ENCODE measurements at places on chromosomes 3 and 15. TPM values are rescaled to one million over a fixed set of nuclear protein-coding genes. Genes with fewer than 3 reads are reported as not detected.

DNA sequence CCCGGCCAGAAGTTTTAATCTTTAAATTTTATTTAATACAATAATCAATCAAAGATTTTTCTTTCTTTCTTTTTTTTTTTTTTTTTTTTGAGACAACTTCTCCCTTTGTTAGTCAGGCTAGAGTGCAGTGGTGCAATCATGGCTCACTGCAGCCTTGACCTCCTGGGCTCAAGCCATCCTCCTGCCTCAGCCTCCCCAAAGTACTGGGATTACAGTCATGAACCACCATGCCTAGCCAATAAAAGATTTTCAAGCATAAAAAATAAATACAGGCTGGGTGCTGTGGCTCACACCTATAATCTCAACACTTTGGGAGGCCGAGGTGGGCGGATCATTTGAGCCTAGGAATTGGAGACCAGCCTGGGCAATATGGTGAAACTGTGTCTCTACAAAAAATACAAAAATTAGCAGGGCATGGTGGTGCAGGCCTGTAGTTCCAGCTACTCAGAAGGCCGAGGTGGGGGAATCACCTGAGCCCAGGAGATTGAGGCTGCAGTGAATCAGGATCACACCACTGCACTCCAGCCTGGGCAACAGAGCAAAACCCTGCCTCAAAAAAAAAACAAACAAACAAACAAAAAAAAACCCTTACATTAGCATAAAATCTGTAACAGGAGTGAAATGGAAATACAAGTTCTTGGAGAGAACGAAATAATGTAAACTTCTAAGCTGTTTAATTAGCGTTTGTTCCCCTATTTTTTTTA, 29.1 kb upstream of the SRP14 start:
- DNase-seq = no peak

DNA sequence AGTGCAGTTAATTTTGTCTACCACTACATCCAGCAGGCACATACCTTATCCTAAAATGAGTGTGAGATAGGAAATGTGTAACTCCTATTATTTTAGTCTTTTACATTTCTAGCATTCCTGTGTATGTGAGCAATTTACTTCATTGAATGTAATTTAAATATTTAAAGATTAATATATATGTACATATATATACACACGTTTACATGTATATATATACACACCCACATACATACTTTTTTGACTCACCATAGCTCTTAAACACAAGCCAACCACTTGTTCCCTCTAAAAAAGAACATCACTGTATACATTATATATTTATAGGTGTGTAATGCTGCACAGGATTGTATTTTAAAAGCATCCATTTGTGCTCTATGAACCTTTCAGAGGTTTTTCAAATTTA, 425.6 kb upstream of the NECTIN3 start:
- no peak for DNase-seq

KLF15 gene
- 3.2 TPM for total RNA-seq

GOLGA8H gene
- total RNA-seq = 0.63 TPM

ATP10A gene
- 4.4 TPM for total RNA-seq

All from fibroblast of the aortic adventitia (primary cell).